ENCODE measurements at places on chromosomes 3 and 15. TPM values are rescaled to one million over a fixed set of nuclear protein-coding genes. Genes with fewer than 3 reads are reported as not detected.

DNA sequence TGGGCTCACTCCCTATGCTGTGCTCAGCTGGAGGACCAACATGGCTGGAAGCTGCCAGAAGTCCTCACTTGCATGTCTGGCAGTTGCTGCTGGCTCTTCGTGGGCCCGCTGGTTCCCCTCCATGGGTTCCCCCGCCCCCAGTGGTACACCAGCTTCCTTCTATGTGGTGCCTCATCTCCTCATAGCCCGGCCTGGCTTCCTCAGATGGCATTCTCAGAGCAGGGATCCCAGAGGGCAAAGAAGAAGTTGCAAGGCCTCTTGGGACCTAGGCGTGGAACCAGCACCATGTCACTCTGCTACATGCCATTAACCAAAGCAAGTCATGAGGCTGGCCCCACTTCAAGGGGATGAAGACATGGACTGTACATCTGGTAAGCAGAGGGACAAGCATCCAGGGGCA, 2.9 kb upstream of the CFAP92 start:
- no peak for DNase-seq

The PLSCR4 gene
- total RNA-seq = 54.8 TPM

DNA sequence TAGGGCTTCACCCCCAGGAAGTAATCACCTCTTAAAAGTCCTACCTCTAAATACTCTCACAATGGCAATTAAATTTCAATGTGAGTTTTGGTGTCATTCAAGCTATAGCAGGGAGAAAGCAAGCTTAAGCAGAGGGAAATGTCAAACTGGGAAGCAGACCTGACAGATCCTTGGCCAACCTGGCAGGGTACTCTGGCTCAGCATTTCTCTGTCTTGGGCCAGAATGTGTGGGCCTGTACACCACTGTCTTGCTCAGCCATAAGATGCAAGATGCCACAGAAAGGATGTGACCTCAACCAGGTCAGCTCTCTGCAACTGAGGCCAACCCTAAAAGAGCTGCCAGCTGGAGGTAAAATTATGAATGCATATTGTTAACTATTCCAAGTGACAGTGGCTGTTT, 130.6 kb upstream of the CMC1 start:
- no peak for DNase-seq

- no peak for DNase-seq
These were observed 97.6 kb downstream of the LSM3 start for GRCh38 chr3:14275962-14276909.

- DNase-seq = peak; percentile 49
These were observed 46.9 kb upstream of the NEDD4 start for GRCh38 chr15:56040081-56041035.

DNA sequence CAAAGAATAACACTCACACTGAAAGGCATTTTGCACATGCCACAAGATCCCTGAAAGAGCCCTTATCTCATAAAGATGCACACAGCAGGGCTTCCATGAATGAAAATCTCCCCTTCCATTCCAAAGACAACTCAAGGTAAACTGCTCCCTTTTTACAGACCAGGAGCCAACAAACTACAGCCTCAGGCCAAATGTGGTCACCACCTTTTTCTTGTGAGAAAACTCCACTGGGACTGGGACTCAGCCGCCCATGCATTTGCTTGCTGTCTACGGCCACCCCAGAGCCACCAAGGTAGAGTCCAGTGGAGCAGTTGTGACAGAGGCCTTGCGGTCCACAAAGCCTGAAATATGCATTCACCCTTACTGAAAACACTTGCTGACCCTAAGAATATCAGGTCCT, 334.8 kb downstream of the OCA2 start:
- no peak for DNase-seq

- DNase-seq = peak; percentile 27
These were observed 40.8 kb downstream of the RARB start for GRCh38 chr3:25468866-25469319.

The TP63 gene
- total RNA-seq = not detected

The STRIT1 gene
- total RNA-seq = not detected

DNA sequence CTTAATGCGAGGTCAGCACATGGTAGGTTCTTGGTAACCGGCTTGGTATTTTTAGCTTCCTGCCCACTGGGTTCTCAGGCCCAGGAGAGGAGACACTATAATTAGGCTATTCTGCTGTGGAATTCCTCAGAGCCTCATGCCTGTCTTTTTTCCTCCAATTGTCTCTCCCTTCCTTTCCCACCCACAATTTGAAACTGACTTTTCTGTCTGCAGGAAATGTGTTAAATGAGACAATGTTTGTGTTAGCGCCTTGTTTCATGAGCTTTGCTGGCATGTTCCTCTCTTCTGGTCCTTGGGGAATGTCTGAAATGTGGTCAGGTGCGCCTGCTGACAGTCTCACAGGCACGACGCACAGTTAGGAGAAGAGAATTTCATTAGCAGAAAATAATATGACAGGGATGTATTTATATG, 223.6 kb upstream of the CTNNB1 start:
- no peak for DNase-seq

GRCh38 chr3:190165253-190165652, 44.6 kb upstream of the P3H2 start:
- DNase-seq = no peak

GRCh38 chr3:152302521-152303021, 33.8 kb downstream of the MBNL1 start:
- no peak for DNase-seq

DNA sequence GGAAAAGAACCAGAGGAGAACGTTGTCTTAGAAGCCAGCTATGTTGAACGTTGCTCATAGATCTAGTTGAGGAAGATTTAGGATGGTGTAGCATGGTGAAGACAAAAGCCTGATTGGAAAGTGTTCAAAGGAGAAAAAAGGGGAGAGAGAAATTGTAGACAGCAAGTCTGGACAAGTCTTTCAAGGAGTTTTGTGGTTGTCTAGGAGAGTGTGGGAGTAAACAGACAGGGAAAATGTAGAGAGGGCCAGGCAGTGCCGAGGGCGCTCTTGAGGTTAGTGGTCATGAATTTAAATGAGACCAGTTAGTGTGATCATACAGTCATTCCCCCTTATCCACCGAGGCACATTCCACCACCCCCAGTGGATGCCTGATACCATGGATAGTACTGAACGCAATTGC, 167.5 kb upstream of the IL12A start:
- DNase-seq = no peak

The IQCF5 gene
- total RNA-seq = not detected

DNA sequence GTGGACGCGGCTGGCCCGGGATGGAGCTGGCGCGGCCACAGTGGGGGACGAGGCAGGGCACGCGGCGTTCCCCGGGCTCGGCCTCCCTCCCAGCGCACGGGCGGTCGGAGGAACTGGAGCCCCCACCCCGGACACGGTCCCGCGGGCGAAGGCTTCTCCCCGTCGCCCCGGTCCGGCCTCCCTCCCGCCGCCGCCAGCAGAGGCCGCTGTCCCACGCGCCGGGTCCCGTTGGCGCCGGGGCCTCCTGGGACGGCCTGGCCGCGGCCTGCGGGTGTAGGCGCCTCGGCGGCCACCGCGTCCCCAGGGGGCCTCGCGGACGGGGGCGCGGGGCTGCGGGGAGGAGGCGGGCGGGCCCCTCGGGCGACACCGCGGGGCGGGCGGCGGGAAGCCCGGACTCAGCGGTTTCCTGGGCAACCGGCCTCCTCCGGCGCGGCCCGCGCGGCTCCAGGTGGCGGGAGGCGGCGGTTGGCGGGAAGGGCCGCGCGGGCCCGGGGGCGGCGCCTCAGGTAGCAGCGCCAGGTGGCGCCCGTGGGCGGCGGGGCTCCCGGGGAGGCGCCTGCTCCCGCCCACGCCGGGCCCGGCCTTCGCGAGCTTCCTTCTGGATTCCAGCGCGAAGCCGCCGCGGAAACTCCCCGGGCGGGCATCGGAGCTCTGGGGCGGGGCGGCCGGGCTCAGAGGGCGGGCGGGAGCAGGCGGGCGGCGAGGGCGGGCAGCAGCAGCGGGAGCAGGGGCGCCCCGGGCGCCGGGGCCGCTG, 26.7 kb downstream of the MELTF start:
- DNase-seq = peak; percentile 90

GRCh38 chr3:193996641-193997089, 139.3 kb upstream of the HES1 start:
- no peak for DNase-seq

All from colonic mucosa (tissue), 4 donors.